ENCODE measurements at places on chromosomes 1 and 21.

GRCh38 chr1:243732637-243733036 is 117.4 kb downstream of the AKT3 start:
- DNase-seq, result no peak

- no peak for DNase-seq
Observed at GRCh38 chr1:55209247-55209646, 5.9 kb downstream of the USP24 start.

DNA sequence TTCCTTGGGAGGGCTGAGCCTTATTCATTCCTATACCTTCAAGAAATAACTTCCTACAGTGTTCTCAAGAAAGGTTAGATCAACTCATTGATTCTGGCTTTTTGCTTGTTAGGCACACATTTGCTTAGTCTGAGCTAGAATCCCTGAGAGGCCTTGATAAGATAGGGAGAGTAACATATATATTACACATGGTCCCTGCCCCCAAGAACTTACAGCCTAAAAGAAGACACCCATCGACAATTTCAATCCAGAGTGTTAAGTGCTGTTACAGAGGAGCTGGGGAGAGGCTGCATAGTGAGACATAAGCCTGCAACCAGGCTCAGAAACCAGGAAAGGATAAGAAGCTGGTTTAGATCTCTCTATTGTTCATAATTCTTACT is 68.7 kb downstream of the PLPP3 start:
- DNase-seq, result no peak

DNA sequence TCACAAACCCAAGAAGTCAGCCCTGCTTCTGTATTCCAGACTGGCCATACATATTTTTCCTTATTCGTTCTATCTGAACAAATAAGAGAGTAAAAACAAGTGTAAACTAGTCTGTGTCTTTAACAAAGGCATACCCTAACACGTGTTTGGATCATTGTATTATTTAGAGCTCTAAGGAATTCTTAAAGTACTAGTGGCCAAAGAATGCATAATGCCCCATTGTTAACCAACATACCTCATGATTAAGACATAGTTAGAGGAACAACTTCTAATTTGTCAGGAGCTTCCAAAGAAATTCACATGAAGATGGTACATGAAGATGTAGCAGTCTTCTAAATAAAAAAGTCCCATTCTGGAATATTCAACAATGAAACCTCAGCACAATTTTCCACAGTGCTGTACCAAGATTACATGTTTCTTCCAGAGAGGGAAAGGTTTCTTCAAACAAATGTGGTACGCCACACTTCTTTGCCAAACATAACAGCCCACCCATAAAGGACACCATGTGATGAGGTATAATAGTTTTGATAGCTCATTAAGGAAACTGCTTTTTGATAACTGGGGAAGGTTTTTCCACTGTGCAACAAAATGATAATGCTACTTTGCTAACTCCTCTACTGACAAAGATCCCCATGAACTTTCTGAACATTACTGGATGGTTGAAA is 5.0 kb downstream of the PALMD start:
- DNase-seq, result no peak

DNA sequence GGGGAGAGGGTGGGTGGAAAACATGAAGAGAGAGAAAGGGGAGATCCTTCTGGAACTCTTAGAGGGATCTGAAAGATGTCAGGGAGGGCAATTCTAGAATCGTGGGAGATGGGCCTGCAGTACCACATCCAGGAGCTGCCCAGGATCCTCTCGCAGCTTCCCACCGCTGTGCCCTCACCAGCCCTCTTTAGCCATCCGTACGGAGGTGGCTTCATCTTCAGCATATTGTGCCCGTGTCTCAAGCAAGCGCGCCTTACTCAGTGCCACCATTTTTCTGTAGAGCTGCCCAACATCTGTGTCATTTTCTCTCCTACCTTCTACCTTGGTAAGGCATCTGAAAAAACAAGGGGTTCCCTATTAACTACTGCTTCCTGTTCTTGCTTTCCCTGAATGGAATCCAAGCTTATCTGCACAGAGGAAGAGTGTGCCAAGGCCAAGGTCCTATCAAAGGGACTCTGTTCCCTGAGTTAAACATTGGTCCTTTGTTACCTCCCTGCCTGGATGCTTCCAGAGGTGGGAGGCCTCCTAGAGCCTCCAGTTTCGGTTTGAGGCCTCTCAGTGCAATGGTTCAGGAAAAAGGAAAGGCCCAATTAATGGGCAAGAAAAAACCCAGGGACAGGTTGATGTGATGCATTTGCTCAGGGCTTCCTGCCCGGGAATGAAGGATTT is 23.2 kb downstream of the C1orf116 start:
- DNase-seq, result no peak

DNA sequence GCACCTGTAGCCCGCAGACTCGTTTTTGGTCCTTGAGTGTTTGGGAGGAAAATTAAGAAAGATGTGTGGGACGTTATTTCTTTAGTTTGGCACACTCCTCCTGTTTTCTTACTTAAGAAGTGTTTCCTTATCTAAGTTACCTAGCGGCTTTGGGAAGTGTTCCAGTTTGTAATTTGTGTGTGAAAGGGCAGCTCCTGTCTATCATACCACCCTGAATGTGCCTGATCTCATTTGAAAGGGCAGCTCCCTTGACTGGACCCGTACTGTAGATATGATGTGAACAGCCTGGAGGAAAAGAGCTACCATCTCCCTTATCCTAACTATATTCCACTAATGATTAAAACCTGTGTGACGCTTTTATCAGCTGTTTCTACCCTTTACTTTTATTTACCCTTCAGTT is 314.3 kb downstream of the CHRM3 start:
- DNase-seq, result no peak

DNA sequence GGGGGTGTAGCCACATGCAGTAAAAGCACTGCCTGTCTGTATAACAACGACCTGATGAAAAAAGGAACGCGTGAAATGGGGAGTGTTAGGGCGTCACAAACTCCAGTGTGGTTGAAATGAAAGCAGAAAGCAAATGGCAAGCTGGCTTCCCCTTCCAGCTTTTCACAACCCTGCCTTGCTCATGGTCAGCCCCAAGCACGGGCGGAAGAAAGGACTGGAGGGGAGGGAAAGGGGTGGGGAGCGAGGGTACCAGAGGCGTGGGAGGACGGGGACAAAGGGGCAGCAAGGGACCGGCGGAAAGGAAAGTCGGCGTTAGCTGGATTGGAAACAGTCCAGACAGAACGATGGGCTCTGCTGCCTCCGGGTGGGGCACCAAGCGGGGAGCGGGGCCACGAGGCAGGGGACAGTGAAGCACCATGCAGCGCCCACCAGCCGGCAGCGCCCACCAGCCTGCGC is 9.6 kb downstream of the VPS26C start:
- DNase-seq, result no peak

GRCh38 chr1:89998306-89998705 is 3.4 kb downstream of the ZNF326 start:
- no peak for DNase-seq

- no peak for DNase-seq
Observed at GRCh38 chr1:177620636-177621190, 349.1 kb downstream of the SEC16B start.

- DNase-seq, result no peak
Observed at GRCh38 chr21:34925597-34925996, 123.5 kb downstream of the RUNX1 start.

DNA sequence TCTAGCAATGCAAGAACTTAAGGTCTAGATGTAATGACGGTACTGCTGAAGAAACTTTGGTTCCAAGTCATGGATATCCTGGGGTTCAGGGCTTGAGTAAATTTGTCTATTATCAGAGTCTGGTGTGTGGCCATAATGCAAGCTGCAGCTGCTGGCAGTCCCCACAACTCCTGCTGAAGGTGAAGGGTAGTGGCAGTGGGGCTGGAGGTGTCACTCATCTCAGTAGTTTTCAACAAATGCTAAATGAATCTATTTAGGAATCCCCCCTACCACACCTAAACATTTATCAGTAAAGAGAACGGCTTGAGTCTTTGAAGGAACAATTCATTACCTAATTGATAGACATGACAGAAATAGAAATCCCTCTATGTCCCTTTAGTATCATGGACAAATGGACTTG is 99.2 kb upstream of the GNG4 start:
- no peak for DNase-seq

DNA sequence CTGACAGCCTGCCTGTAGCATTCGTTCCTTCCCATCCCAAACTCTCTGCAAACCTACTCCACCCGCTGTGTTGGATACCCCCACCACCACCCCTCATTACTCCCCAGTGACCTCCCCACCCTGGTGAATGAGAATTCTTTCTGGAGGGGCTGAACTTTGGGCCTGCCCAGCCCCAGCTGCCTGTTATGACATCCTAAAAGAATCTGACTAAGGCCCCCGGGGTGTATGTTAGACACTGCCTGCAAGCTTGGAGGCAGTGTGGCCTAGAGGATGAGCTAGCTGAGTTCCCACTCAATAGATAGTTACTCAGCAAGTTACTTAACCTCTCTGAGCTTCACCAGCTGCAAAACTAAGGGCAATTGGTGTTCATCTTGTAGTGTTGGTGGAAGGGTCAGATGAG is 110.2 kb upstream of the FGGY start:
- no peak for DNase-seq

DNA sequence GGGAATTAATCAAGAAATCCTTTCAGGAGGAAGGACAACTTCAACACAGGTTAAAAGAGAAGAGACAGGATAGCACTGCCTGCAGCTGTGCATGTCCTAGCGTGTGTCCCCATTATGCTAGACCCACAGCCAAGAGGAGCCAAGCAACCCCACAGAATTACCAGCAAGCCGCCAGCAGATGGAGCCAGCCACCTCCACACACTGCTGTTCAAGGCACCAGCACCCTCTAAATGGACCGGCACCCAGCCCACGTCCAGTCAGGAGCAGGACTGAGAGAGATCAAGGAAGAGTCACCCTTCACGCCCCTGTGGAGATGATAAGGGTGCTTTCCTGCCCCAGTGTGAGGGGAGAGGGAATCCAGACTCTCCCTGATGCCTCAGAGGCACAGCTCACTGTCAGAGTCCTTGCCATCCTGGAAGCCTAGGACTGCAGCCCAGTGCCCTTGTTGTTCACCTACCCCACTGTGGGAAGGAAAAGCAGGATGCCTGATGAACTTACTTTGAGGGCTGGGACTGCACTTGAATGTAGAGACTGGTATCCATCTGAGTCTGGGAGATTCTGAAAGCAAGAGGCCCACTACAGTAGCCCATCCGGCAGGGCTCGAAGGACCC is 37.1 kb upstream of the CTTNBP2NL start:
- no peak for DNase-seq

Data from KG1 (cell line).